ENCODE measurements at places on chromosomes 1 and 21.
A peak's percentile ranks its signal among the peaks of the same experiment; 100 is the strongest.

GRCh38 chr1:167878372-167879160 lies 35.4 kb downstream of the ADCY10 start:
- DNase-seq = no peak

DNA sequence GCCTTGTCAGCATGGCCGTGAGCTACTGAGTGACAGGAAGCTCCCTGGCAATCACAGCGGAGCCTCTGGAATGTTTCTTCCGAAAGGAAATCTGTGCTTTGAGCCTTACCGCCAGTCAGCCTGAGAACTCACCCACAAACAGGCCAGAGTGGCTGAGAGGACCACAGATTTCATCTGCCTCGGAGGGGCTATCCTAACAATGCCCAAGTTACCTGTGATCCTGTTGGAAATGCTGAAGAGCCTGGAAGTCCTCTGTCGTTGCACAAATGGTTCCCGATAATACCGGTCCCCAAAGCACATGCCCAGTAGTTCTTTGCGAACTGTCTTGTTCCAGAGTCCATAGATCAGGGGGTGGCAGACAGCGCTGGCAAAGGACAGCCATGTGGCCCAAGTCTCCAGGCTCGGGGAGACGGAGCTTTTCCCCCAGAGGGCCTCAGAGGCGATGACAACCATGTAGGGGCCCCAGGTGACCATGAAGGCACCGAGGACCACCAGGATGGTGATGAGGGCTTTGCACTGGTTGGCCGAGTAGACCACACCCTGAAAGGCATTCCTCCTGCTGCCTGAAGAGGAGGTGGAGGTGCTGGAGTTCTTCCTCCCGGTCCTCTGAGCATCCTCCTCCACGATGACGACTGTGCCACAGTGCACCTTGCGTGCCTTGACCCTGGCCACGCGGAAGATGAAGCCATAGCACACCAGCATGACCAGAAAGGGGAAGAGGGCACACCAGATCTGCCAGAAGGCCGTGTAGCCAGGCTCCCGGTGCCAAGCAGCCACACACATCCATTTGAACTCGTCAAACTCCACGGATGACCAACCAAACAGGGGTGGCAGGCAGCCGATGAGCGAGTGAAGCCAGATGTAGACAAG lies 40.2 kb downstream of the GPR161 start:
- DNase-seq = no peak

DNA sequence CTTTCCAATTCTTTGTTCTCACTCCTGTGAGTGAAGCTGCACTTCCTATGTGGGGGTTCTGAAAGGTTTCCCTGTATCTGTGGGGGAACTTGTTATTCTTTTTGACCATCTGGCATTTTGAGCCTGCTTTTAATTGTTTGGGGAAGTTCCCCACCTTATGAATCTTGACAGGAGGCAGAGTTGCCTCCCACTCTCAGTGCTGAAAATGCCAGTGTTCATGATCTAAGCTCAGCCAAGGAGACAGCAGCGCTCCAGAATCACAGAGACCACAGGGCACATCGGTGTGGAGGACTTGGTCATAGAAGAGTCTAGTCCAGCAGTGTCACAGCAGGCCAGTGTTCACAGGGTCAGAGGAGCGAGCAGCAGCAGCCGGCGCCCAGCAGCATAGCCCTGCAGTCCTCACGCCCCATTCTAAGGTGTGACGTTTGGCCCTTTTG lies 63.8 kb upstream of the PRDX6 start:
- DNase-seq = peak; percentile 81

- no peak for DNase-seq
Observed at GRCh38 chr1:203402629-203403337, 51.9 kb upstream of the FMOD start.

GRCh38 chr1:58926152-58926551 lies 142.3 kb upstream of the JUN start:
- no peak for DNase-seq

GRCh38 chr1:215594640-215595039 lies 27.5 kb downstream of the KCTD3 start:
- DNase-seq = no peak

DNA sequence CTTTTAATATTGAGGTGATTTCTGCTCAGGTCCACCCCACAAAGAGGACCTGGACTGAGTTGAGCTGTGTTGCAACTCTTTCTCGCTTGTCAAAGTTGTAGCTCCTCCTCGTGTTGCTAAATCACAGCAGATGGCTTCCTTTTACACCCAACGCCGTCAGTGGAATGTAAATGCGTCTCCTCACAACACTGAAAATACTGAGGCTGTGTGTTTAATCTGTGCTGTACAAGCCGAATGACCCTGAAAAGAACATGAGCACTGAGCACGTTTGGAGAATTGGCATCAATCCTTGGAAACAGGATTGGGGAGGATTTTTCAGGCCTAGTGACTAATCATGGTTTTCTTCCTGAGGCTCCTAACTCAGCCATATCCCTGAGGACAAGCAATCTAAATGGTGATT lies 196.0 kb downstream of the CRB1 start:
- no peak for DNase-seq

- peak; percentile 83 for DNase-seq
Observed at GRCh38 chr1:27403065-27403726, 10.8 kb downstream of the GPR3 start.
